ENCODE measurements at places on chromosomes 12 and 14.

- DNase-seq: peak; percentile 66
- no peaks in the 10 kb centered on the region for H3K36me3 ChIP-seq
- H3K27ac ChIP-seq: no peak overlapping the region
- no peak overlapping the region for H3K4me3 ChIP-seq
- H3K27me3 ChIP-seq: no peaks in the 10 kb centered on the region
These were observed 36.5 kb downstream of the SSH1 start for GRCh38 chr12:108820707-108821406.

DNA sequence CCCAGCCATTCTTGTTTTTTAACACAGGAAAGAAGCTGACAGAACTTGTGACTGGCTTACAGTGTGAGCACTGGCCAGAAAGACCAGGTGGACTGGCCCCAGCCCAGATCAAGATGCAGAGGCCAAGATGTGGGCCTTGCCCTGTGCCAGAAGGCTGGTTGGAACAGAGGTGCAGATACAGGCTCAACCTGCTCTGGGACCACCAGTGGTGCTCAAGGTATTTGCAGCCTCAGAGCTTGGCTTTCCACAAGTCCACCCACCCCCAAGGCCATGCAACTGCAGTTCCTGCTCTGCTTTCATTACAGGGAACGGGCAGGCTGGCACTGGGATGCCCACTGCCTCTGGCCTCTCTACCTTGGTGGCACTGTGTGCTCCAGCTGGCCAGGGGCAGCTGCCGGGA, 23.3 kb downstream of the ZFC3H1 start:
- DNase-seq: no peak
- H3K27me3 ChIP-seq: no peaks in the 10 kb centered on the region
- no peaks in the 10 kb centered on the region for H3K36me3 ChIP-seq
- no peak overlapping the region for H3K4me3 ChIP-seq
- no peaks in the 10 kb centered on the region for H3K4me1 ChIP-seq

- H3K4me1 ChIP-seq: no peaks in the 10 kb centered on the region
- H3K27ac ChIP-seq: no peak overlapping the region
- no peaks in the 10 kb centered on the region for H3K36me3 ChIP-seq
- no peak overlapping the region for H3K4me3 ChIP-seq
- H3K27me3 ChIP-seq: no peaks in the 10 kb centered on the region
These were observed 245.5 kb upstream of the DDHD1 start for GRCh38 chr14:53398616-53399015.

DNA sequence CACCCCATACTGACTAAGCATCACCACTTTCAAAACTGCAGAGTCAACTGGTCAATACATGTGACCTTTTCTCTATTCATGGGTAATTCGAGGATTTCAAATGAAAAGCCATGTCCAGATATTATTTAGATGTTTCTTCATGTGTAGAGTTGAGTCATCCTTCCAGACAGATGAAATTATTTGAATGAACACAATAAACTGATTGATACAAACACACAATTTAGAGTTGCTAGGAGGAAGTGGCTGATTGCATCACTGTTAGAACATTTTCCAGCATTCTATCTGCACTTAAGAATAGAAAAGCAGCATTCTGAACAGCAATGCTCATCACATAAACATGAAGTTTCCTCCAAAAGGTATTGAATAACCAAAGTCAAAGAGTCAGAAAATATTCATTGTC, 273.5 kb upstream of the SOX5 start:
- H3K27ac ChIP-seq: no peak overlapping the region
- H3K4me3 ChIP-seq: no peak overlapping the region
- H3K27me3 ChIP-seq: no peaks in the 10 kb centered on the region
- no peaks in the 10 kb centered on the region for H3K36me3 ChIP-seq

DNA sequence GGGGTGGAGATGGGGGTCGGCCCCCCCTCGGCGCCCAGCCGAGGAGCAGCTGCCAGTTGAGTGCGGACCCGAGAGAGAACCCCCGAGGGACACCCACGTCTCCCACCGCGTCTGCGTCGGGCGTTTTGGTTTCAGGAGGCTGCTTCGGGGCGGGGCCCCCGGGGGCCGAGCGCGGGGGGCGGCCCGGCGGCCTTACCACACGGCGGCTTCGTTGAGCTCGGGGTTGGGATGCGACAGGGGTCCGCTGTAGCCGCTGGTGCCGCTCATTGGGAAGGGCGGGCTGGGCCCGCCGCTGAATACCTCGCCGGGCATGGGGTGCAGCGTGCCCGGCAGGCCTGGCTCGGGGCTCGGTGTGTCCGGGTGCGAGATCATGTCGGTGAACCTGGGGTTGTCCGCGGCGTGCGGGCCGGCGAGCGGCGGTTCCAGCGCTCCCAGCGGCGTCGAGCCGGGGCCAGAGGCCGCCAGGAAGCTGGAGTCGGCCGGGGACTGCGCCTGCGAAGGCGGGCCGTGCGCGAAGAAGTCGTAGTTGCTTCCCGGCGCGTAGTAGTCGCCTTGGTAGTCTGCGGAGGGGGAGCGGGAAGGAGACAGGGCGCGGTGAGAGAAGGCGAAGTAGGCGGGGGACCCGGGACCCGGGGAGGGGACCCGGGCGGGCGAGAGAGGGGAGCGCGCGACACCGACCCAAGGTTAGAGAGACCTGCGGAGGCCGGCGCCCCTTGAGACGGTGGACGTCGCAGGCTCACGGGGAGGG, 8.5 kb downstream of the LHX5 start:
- H3K36me3 ChIP-seq: no peaks in the 10 kb centered on the region
- H3K4me1 ChIP-seq: peaks cover 42% of the 10 kb centered on the region
- H3K4me3 ChIP-seq: peak overlapping the region; percentile 45
- H3K27ac ChIP-seq: no peak overlapping the region
- no peak for DNase-seq

GRCh38 chr12:43241986-43242385, 310.0 kb downstream of the ADAMTS20 start:
- H3K4me3 ChIP-seq: no peak overlapping the region
- DNase-seq: no peak
- no peaks in the 10 kb centered on the region for H3K36me3 ChIP-seq

- DNase-seq: no peak
- H3K27ac ChIP-seq: no peak overlapping the region
- no peaks in the 10 kb centered on the region for H3K4me1 ChIP-seq
- no peaks in the 10 kb centered on the region for H3K27me3 ChIP-seq
These were observed 490.2 kb downstream of the NELL2 start for GRCh38 chr12:44385964-44386363.

- no peak overlapping the region for H3K4me3 ChIP-seq
- H3K36me3 ChIP-seq: no peaks in the 10 kb centered on the region
- no peak for DNase-seq
- H3K27ac ChIP-seq: no peak overlapping the region
- no peaks in the 10 kb centered on the region for H3K4me1 ChIP-seq
These were observed 38.1 kb upstream of the GARIN2 start for GRCh38 chr14:67151082-67151666.

GRCh38 chr14:86543521-86543920, 1013.6 kb downstream of the FLRT2 start:
- no peak for DNase-seq
- H3K4me3 ChIP-seq: no peak overlapping the region
- H3K36me3 ChIP-seq: no peaks in the 10 kb centered on the region
- H3K27me3 ChIP-seq: no peaks in the 10 kb centered on the region
- no peak overlapping the region for H3K27ac ChIP-seq

- peak overlapping the region; percentile 60 for H3K27ac ChIP-seq
- H3K27me3 ChIP-seq: no peaks in the 10 kb centered on the region
- peaks cover 16% of the 10 kb centered on the region for H3K4me1 ChIP-seq
- no peaks in the 10 kb centered on the region for H3K36me3 ChIP-seq
These were observed 258.0 kb upstream of the PLEKHG7 start for GRCh38 chr12:92444763-92445162.

GRCh38 chr12:6612247-6612646, 5.1 kb upstream of the CHD4 start:
- H3K27ac ChIP-seq: peak overlapping the region; percentile 95
- no peaks in the 10 kb centered on the region for H3K27me3 ChIP-seq
- DNase-seq: no peak
- H3K4me3 ChIP-seq: no peak overlapping the region
- H3K4me1 ChIP-seq: peaks cover 24% of the 10 kb centered on the region

DNA sequence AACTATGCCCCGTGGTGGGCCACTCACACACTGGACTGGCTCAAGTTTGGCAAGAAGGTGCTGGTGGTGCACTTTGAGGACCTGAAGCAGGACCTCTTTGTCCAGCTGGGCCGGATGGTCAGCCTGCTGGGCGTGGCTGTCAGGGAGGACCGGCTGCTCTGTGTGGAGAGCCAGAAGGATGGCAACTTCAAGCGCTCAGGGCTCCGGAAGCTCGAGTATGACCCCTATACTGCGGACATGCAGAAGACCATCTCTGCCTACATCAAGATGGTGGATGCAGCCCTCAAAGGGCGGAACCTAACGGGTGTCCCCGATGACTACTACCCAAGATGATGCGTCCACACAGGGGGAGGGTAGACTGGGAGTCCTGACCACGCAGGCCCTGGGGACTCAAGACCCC, 91.1 kb downstream of the CMKLR1 start:
- no peak overlapping the region for H3K4me3 ChIP-seq
- H3K27ac ChIP-seq: no peak overlapping the region
- H3K27me3 ChIP-seq: peaks cover 3% of the 10 kb centered on the region
- DNase-seq: no peak

GRCh38 chr12:65594409-65594808, 229.9 kb upstream of the HMGA2 start:
- no peak overlapping the region for H3K27ac ChIP-seq
- H3K27me3 ChIP-seq: no peaks in the 10 kb centered on the region
- no peaks in the 10 kb centered on the region for H3K36me3 ChIP-seq
- H3K4me3 ChIP-seq: no peak overlapping the region

GRCh38 chr12:64240781-64241180, 18.7 kb upstream of the KICS2 start:
- no peaks in the 10 kb centered on the region for H3K36me3 ChIP-seq
- H3K27ac ChIP-seq: no peak overlapping the region
- no peaks in the 10 kb centered on the region for H3K27me3 ChIP-seq
- no peak overlapping the region for H3K4me3 ChIP-seq

GRCh38 chr12:125110641-125111360, 45.6 kb downstream of the AACS start:
- DNase-seq: no peak
- H3K4me1 ChIP-seq: no peaks in the 10 kb centered on the region
- H3K4me3 ChIP-seq: no peak overlapping the region
- no peak overlapping the region for H3K27ac ChIP-seq
- H3K27me3 ChIP-seq: no peaks in the 10 kb centered on the region

DNA sequence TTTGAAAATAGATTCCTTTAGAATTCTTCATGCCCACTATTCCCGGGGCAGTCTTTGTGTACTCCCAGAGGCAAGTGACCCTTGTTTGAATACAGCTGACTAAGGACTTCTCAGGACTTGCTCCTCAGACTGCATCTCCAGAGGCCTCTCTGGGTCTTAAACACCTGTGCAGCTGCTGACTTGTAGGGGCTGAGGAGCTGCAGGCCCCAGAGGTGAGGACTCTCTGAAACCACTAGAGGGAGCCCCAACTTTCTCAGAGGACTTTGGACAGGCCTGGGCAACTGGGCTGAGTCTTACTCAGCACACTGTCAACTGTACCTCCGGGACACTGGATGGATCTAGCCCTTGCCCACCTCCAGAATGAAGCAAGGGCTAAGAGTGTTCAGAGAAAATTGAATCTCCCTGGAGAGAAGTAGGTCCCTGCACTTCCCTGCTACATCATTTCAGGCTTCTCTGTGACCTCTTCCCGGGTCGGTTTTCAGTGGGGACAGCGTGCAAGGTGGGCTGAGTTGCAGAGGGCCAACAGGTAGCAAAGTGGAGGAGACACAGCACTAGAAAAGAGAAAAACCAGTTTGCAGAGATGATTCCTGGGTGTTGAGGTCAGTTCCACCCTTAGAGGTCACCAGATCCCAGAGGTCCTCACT, 164.6 kb downstream of the TMEM117 start:
- DNase-seq: peak; percentile 19
- H3K27me3 ChIP-seq: no peaks in the 10 kb centered on the region
- H3K27ac ChIP-seq: no peak overlapping the region
- H3K36me3 ChIP-seq: no peaks in the 10 kb centered on the region
- H3K4me1 ChIP-seq: no peaks in the 10 kb centered on the region
- no peak overlapping the region for H3K4me3 ChIP-seq

DNA sequence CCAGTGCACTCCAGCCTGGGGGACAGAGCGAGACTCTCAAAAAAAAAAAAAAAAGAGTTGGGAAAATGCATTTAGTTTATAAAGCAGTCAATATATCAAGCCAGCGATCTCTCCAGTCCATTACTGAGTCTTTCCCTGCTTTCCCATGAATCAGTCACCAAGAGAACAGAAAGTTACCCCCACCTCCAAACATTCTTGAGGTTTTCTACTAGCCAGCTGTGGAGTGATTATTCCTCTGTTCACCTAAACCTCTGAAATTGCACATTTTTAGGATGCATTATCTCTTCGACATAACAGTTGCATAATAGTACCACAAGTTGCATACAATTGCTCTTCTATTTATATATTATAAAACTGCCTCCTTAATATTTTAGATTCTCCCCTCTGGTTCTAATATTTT, 134.8 kb upstream of the DIO3 start:
- no peaks in the 10 kb centered on the region for H3K4me1 ChIP-seq
- H3K27ac ChIP-seq: no peak overlapping the region
- no peak for DNase-seq
- no peaks in the 10 kb centered on the region for H3K36me3 ChIP-seq
- H3K4me3 ChIP-seq: no peak overlapping the region

GRCh38 chr14:105745433-105746123, 219.2 kb downstream of the TMEM121 start:
- no peaks in the 10 kb centered on the region for H3K4me1 ChIP-seq
- H3K4me3 ChIP-seq: no peak overlapping the region
- no peaks in the 10 kb centered on the region for H3K36me3 ChIP-seq
- DNase-seq: peak; percentile 15
- H3K27me3 ChIP-seq: no peaks in the 10 kb centered on the region

GRCh38 chr12:16407346-16407745, 59.9 kb downstream of the MGST1 start:
- no peak for DNase-seq
- no peaks in the 10 kb centered on the region for H3K36me3 ChIP-seq
- H3K27ac ChIP-seq: no peak overlapping the region
- no peak overlapping the region for H3K4me3 ChIP-seq
- no peaks in the 10 kb centered on the region for H3K4me1 ChIP-seq

DNA sequence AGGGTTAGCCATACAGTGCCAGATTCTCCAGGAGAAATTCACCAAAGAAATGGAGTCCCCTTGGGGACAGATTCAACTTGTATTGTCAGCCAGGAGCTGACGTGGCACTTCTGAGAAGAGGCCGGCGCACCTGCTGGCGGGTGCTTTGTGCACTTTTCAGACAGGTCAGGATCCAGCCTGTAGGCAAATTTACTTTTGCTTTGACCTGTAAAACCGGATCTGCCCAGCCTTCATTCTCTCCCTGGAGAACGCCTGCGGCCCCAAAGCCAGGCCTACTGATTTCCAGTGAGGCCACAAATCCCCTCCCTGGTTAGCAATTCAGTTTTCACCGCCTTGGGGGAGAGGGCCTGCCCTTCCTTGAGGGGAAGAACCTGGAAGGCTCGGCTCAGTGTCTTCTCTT, 17.4 kb downstream of the P2RX4 start:
- no peaks in the 10 kb centered on the region for H3K4me1 ChIP-seq
- no peak overlapping the region for H3K4me3 ChIP-seq
- no peak overlapping the region for H3K27ac ChIP-seq
- H3K27me3 ChIP-seq: no peaks in the 10 kb centered on the region
- DNase-seq: no peak

GRCh38 chr12:106284358-106285105, 18.0 kb upstream of the TCP11L2 start:
- H3K27ac ChIP-seq: peak overlapping the region; percentile 23
- no peak overlapping the region for H3K4me3 ChIP-seq
- H3K27me3 ChIP-seq: no peaks in the 10 kb centered on the region
